Mammary microvascular endothelial cell (primary cell): ENCODE measurements at places on chromosomes 1 and 21. TPM values are rescaled to one million over a fixed set of nuclear protein-coding genes. Genes with fewer than 3 reads are reported as not detected.

Gene CHI3L1
- total RNA-seq = not detected in 2 replicates

Gene KRTCAP2
- 160 and 168 TPM in 2 replicates for total RNA-seq

Gene GRIK1
- not detected in 2 replicates for total RNA-seq

Gene CYP4X1
- 0.33 TPM in 1 of 2 replicates, not detected in the other for total RNA-seq

Gene KRTAP7-1
- not detected in 2 replicates for total RNA-seq

Gene SH2D2A
- 0.33 and 0.98 TPM in 2 replicates for total RNA-seq

Gene NDC1
- total RNA-seq = 32.1 and 37.6 TPM in 2 replicates

Gene HSF2BP
- total RNA-seq = 0.05 and 0.13 TPM in 2 replicates

Gene LRRC38
- 0.40 and 0.54 TPM in 2 replicates for total RNA-seq

Gene RHEX
- total RNA-seq = not detected in 2 replicates

Gene OR2L13
- total RNA-seq = not detected in 2 replicates

Gene IFI44L
- total RNA-seq = 37.1 and 38.9 TPM in 2 replicates

Gene ZMPSTE24
- total RNA-seq = 42.9 and 43.0 TPM in 2 replicates

Gene LINGO4
- not detected in 2 replicates for total RNA-seq

Gene GPR157
- total RNA-seq = 2.9 and 3.4 TPM in 2 replicates

Gene LGR6
- total RNA-seq = not detected in 2 replicates

Gene C1orf185
- not detected in 2 replicates for total RNA-seq

Gene VAMP4
- 2.5 and 4.1 TPM in 2 replicates for total RNA-seq

Gene TTLL7
- 1.5 and 3.9 TPM in 2 replicates for total RNA-seq

Gene SPATA46
- not detected in 2 replicates for total RNA-seq

Gene TCHH
- total RNA-seq = not detected in 2 replicates

Gene TSPAN1
- total RNA-seq = 2.0 and 2.5 TPM in 2 replicates

Gene TOR1AIP1
- 36.0 and 39.6 TPM in 2 replicates for total RNA-seq

Gene CRYBG2
- not detected in 2 replicates for total RNA-seq

Gene F13B
- not detected in 2 replicates for total RNA-seq

Gene HES2
- total RNA-seq = 31.5 and 32.2 TPM in 2 replicates

Gene TRIM46
- 1.4 and 2.7 TPM in 2 replicates for total RNA-seq

Gene MIXL1
- 0.20 TPM in 1 of 2 replicates, not detected in the other for total RNA-seq

Gene RGS4
- 72.1 and 92.6 TPM in 2 replicates for total RNA-seq

Gene TNFSF4
- total RNA-seq = 21.2 and 31.6 TPM in 2 replicates

Gene CD1D
- not detected in 2 replicates for total RNA-seq

Gene IPP
- 3.8 and 4.3 TPM in 2 replicates for total RNA-seq

Gene SYT11
- total RNA-seq = 24.2 and 24.4 TPM in 2 replicates

Gene SPATA21
- total RNA-seq = not detected in 2 replicates

Gene KCNQ4
- total RNA-seq = not detected in 2 replicates

Gene PLEKHN1
- 0.80 and 1.3 TPM in 2 replicates for total RNA-seq

Gene TPTE
- total RNA-seq = not detected in 2 replicates

Gene ADORA1
- total RNA-seq = not detected in 2 replicates

Gene GJA9
- total RNA-seq = not detected in 2 replicates

Gene HSPA13
- 28.8 and 33.9 TPM in 2 replicates for total RNA-seq

Gene S100A2
- 1.5 and 2.0 TPM in 2 replicates for total RNA-seq

Gene CRNN
- total RNA-seq = not detected in 2 replicates

Gene EVA1C
- 41.4 and 49.1 TPM in 2 replicates for total RNA-seq

Gene TMEM81
- total RNA-seq = 0.60 and 1.1 TPM in 2 replicates

Gene GPR153
- total RNA-seq = 0.73 and 0.94 TPM in 2 replicates

Gene RXFP4
- total RNA-seq = not detected in 2 replicates

Gene DNALI1
- total RNA-seq = 0.20 and 0.34 TPM in 2 replicates

Gene S100A16
- total RNA-seq = 728 and 751 TPM in 2 replicates

Gene VCAM1
- total RNA-seq = 2.3 and 3.0 TPM in 2 replicates

Gene CELA2A
- not detected in 2 replicates for total RNA-seq

Gene CENPL
- 10.9 and 18.8 TPM in 2 replicates for total RNA-seq

Gene LDLRAD2
- total RNA-seq = not detected in 2 replicates

Gene ASB17
- total RNA-seq = not detected in 2 replicates

Gene SLC27A3
- 15.5 and 18.5 TPM in 2 replicates for total RNA-seq

Gene KCNN3
- total RNA-seq = 0.40 and 0.64 TPM in 2 replicates

Gene FCAMR
- total RNA-seq = not detected in 2 replicates

Gene SLC30A2
- total RNA-seq = 0.15 TPM in 1 of 2 replicates, not detected in the other

Gene SPRR4
- not detected in 2 replicates for total RNA-seq

Gene GNG12
- total RNA-seq = 185 and 195 TPM in 2 replicates

Gene SLC19A2
- total RNA-seq = 6.1 and 6.2 TPM in 2 replicates
